CD4-positive, alpha-beta T cell (primary cell): ENCODE measurements at places on chromosomes 3 and 15.

GRCh38 chr3:15851735-15852134 is 54.0 kb upstream of the ANKRD28 start:
- DNase-seq: no peak

GRCh38 chr3:190865828-190866227 is 3.3 kb upstream of the GMNC start:
- no peak for DNase-seq

DNA sequence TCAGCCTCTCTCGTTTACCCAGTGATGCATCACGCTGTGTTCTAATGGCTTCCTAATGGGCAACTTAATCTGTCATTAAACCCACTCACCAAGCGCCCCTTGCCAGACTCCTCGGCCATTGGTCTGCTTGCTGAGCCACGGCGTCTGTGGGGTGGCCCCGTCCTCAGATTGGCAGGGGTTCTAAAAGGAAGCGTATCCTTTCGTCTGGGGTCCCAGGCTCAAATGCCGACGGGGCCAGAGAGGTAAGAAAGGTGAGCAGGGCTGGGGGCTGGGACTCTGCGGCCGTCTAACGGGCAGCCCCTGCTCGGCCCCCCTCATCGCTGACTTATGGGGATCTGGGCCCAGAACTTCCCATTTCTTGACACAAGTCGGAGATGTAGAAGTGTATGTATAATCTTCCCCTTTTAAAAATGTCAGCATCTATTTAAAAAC is 315.1 kb upstream of the PROK2 start:
- peak; percentile 54 for DNase-seq

- DNase-seq: no peak
Observed at GRCh38 chr3:40782111-40782721, 257.5 kb downstream of the ZNF621 start.

GRCh38 chr15:40832903-40833302 is 4.4 kb upstream of the PPP1R14D start:
- DNase-seq: no peak

- DNase-seq: no peak
Observed at GRCh38 chr3:131397889-131398288, 16.3 kb downstream of the NUDT16 start.

- DNase-seq: no peak
Observed at GRCh38 chr3:89955156-89955555, 847.7 kb downstream of the EPHA3 start.

GRCh38 chr3:150682279-150682678 is 21.4 kb downstream of the ERICH6 start:
- DNase-seq: no peak

DNA sequence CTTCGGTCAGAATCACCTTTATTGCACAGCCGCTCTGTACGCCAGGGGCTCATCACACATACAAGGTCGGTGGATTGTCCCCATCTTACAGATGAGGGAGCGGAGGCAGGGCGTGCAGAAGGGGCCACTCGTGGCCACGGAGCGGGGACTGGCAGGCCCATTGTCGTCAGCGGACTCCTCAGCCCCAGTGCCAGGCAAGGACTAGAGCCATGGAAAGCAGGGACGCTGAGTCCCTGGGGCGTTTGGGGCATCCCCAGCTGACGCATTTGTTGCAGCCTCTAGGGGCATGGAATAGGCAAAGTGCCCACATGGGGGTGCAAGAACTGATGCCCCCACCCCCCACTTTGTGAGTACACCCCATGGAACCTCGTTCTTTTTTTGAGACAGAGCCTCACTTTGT is 29.8 kb upstream of the FURIN start:
- no peak for DNase-seq

DNA sequence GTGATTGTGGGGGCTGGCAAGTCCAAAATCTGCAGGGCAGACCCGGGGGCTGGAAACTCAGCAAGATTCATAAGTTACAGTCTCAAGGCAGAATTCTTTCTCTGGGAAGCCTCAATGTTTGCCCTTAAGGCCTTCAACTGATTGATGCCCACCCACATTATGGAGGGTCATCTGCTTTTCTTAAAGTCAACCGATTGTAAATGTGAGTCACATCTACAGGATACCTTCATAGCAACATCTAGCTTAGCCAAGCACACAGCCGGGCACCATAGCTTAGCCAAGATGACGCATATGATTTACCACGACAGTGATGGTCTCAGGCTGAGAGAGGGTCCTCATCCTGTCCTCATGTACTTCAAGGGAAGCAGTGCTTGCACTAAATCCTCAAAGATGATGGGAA is 43.5 kb downstream of the IDH2 start:
- DNase-seq: no peak

DNA sequence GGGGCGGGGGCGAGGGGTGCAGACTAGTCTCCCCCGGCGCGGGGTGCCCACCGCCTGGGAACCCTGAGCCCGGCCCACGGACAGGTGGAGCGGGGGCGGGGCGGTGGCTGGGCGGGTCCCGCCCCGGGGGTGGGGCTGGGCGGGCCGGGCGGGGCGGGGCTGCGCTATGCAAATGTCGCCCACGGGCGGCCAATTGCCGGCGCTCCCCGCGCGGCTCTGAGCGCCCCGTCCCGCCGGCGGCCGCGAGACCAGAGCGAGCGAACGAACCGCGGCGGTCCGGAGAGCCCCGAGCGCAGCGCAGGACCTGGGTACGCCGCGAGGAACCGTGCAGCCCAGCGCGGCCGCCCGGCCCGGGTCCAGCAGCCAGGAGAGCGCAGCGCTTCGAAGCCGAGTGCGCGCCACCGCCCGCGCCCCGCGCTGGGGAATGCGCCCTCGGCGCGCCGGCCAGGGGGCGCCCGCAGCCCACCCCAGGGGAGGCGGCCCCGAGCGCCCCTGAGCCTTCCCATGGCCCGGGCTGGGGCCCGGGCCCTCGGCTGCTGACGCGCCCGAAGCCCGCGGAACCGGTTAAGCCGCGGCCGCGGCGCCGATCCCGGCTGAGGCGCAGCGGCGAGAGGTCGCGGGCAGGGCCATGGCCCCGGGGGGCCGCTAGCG is at the start of gene SEMA3F:
Gene SEMA3F (plus strand): TSS at position 485 of the 651 bp plus-strand sequence. CDS start 4,299 bp downstream, outside the sequence.
- DNase-seq: peak; percentile 89

DNA sequence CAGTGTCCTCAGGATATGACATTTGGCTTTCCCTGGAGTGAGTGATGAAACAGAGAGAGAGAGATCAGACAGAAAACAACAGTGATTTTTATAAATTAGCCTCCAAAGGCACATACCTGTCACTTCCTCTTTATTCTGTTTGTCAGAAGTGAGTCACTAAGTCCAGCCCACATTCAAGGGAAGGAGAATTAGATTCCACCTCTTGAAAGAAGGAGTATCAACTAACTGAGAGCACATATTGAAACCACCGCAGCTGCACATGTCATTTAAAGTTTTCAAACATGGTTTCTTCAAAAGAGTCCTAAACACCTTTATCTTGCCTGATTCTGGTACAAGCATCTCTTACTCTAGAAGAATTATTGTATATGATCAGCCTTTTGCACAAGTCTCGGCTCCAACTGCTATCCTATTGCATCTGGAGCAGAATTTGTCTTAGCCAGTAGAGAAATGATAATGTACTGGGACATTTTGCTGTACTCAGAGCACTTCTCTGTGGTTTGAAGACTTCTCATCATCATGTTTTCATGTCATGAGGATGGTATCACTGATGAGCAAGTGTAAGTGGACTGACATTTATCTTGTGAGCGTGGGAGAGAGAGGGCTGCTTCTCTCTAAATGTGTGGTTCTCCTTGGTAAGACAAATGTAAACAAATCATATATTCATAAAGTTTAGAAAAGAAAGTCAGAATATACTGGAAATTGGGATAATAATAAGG is 338.9 kb upstream of the CFAP20DC start:
- no peak for DNase-seq

GRCh38 chr3:52041118-52041731 is 15.1 kb downstream of the DUSP7 start:
- DNase-seq: no peak

GRCh38 chr3:189258261-189258660 is 86.5 kb downstream of the TPRG1 start:
- DNase-seq: no peak

- DNase-seq: peak; percentile 5
Observed at GRCh38 chr15:66115568-66116206, 137.9 kb downstream of the MEGF11 start.

DNA sequence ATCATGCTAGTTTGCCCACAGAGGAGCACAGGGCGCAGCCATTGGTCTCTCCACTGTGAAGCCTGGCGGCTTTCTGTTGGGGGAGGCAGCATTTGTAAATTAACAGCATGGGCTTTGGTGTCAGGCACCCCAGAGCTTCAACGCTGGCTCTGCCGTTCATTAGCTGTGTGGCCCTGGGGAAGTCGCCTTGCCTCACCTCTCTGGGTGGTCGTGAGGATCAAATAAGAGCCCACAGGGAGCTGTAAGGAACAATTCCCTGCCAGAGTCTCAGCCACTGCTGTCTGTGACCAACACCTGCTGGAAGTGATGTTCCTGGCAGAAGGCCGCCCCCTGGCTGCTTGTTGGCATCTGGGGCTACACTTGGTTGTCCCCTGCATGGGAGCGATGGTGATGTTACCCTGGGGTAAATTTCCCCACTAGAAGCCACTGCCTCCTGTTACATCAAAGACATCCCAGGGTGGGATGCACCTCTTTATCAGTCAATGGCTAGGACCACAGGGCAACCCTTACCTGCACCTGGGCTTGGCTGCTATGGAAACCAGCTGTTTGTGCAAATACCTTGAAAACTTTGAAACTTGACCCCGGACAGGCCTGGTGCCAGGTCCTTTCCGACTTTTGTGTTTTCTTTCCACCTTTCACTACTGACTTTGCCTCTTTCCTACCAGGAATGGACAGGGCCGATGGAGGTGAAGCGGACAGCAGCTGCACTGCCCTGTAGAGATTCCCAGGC is 36.9 kb downstream of the DNASE1L3 start:
- no peak for DNase-seq

DNA sequence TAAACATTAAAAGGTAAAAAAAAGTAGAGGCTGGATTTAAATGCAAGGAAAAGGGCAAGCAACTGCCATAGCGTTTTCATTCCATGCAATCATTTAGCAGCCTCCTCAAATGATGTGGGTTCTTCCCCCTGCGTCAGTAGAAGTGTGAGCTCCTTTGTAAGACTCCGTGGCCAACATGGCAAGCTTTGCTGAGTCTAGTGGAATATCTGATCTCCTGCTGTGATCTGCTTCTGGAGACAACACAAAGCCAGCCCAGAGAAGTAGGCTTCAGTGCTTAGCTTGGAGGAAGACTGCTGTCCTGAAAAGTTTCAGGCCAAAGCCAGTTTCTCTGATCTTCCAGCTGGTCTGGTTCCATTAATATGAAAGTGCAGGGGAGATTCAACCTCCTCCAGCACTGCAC is 70.4 kb downstream of the ARPP21 start:
- no peak for DNase-seq

- no peak for DNase-seq
Observed at GRCh38 chr15:57133127-57133968, 214.9 kb downstream of the TCF12 start.

DNA sequence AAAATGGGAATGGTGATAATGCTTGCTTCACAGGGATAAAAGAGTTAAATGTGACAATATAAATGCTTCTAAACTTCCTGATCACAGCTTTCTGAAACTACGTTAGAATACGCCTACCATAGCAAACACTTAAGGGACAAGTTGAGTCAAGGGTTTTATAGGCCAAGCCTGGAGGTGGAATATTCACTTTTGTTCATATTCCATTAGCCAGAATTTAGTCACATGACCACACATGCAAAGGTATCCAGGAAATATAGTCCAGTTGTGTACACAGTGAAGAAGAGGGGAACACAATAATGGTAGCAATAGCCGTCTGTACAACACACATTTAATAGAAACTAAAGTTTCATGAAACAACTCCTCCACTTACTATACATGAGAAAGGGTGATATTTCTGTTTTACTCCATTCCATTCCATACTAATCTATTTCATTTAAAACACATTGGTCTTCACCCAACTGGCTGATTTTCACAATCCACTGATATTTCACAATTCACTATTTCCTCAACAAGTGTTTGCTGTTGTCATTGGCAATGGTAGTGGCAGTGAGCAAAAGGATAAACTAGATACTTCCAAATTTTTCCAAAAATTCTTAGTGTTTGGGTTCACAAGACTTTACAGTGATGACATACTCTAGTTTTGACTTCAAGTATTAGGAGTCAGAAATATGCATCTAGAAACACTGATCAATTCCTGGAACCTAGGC is 270.9 kb downstream of the ERC2 start:
- DNase-seq: no peak

DNA sequence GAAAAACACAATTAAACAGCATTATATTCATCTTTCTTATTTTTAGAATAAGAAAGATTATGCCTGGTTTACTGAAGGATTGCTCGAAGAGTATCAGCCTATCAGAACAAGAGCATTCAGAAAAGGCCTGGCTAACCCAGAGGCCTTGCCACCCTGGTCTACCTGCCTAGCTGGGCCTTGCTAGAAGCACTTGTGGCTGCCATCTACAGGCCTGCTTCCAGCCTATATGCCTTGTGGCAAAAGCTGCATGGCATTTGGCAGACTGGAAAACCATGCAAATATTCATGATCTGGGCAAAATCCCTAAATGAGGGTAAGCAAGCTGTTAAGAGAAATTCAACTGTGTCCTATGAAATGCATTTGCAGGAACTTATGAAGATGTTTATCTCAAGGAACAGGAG is 9.3 kb upstream of the ATP13A4 start:
- DNase-seq: no peak

GRCh38 chr3:188589071-188589470 is 435.1 kb downstream of the LPP start:
- DNase-seq: no peak

DNA sequence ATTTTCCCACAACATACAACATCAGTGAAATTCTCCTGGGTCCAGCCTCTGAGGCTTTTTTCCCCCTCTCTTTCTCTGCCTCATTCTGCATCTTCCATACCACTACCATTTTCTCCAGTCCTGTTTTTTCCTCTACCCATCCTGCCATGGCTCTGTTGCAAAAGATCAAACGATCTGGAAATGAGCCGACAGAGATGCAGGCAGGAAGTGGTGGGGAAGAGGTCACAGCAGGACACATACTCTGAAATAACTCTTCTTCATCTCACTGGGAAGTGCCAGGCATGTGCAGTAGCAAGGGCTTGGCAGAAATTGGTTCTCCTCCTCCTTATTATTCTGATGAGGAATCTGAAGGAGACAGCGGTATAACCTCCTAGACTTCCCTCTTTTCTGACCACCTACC is 114.3 kb downstream of the CORO2B start:
- no peak for DNase-seq

DNA sequence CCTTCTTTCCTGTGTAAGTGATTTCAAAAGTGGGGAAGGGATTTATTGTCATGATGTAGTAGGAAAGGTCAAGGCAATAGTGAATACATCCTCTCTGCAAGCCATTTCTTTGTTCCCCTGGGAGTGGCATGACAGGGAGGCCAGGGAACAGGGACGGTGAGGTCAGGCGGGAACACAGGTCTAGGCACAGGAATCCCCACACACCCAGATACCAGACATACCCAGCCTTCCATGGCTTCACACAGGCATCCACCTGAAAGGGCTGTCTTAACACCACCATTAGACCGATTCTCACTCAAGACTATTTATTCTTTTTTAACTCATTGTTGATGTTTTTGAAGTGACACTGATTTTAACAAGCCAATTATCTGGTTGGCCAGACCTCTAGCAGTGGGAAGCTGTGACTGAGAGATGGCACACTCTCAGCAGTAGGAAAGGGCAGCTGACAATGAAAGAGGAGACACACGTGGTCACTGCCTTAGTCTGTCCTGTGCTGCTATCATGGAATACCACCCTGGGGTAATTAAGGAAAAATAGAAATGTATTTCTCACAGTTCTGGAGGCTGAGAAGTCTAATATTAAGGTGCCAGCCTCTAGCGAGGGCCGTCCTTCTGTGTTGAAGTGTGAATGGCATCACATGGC is 74.6 kb upstream of the MYZAP start:
- no peak for DNase-seq

- no peak for DNase-seq
Observed at GRCh38 chr15:66045542-66045941, 176.3 kb downstream of the RAB11A start.
